EL (cell line): ENCODE measurements at places on chromosomes 16 and 17.

GRCh38 chr16:69382421-69382820, 3.4 kb downstream of the TERF2 start:
- no peak for DNase-seq

- no peak for DNase-seq
Observed at GRCh38 chr17:1839516-1839915, 9.7 kb downstream of the RPA1 start.

GRCh38 chr17:28956112-28956511, 4.8 kb upstream of the PHF12 start:
- no peak for DNase-seq

DNA sequence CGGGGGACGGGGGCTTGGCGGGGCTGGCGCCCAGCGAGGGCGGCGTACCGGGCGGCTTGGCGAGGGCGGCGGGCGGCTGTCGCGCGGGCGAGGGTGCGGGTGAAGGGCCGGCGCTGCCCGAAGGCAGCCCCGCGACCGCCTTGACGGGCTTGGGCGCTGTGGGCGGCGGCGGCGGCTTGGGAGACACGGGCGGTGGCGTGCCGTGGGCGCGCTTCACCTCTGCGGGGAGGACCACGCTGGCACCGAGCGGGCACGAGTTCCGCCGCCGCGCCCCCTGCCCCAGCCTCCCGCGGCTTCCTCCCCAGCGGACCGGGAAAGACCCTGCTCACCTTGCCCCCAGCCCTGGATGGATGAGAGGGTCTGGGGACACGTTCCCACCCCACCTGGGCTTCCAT, 17.3 kb downstream of the CASKIN1 start:
- DNase-seq, result no peak

- DNase-seq, result no peak
Observed at GRCh38 chr17:63503341-63503705, 19.8 kb upstream of the KCNH6 start.

GRCh38 chr16:77748421-77749005, 26.2 kb downstream of the NUDT7 start:
- DNase-seq, result no peak
